Stimulated activated CD4-positive, alpha-beta T cell treated with anti-CD3 and anti-CD28 coated beads, Interleukin-1b, Interleukin-23, amount 100 ng/mL, for 1 hour (primary cell): ENCODE measurements at places on chromosomes 1 and 21.

DNA sequence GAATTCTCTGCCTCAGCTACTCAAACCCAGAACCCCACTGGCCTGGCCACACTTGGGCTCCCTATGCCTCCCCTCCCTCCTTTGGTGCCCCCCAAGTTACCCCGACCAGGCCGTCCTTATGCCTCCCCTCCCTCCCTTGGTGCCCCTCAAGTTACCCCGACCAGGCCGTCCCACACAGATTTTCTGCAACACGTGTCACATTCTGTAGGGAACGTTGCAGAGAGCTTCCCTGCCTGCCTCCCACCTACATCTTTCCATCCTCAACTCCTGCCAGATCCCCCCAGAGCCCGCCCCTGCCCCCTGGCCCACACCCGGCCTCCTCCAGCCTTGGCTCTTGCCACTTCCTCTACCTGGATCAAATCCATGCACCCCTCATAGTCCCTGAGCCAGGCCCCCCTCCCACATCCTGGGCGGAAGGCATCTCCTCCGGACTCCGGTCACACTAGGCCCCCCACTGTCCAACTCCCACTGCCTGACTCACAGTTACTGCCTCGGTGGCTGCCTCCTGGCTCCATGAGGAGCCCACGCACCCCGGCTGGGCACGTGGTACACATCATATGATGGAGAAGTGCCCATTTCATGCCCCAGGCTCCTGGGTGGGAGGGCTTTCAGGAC lies 41.2 kb downstream of the KCNAB2 start:
- no peak for DNase-seq

- DNase-seq, result peak; percentile 35
Observed at GRCh38 chr1:225480825-225481434, 53.1 kb upstream of the LBR start.

- DNase-seq, result no peak
Observed at GRCh38 chr1:170365331-170365730, 166.6 kb upstream of the GORAB start.

DNA sequence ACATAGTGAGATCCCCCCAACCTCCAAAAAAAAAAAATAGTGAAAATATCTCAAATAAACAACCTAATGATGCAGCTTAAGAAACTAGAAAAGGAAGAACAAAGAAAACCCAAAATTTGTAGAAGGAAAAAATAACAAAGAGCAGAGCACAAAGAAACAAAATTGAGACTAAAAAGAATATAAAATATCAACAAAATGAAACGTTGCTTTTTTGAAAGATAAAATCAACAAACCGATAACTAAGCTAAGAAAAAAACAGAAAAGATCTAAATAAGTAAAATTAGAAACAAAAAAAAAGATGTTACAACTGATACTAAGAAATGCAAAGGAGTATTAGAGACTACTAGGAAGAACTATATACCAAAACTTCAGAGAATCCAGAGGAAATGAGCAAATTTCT lies 139.3 kb upstream of the PALMD start:
- no peak for DNase-seq

GRCh38 chr1:185367218-185367617 lies 50.2 kb upstream of the IVNS1ABP start:
- DNase-seq, result no peak

GRCh38 chr1:79079770-79080169 lies 73.2 kb upstream of the ADGRL4 start:
- no peak for DNase-seq

- no peak for DNase-seq
Observed at GRCh38 chr1:15952317-15953258, 23.3 kb downstream of the ZBTB17 start.

- no peak for DNase-seq
Observed at GRCh38 chr1:1529321-1529720, 11.1 kb downstream of the TMEM240 start.

GRCh38 chr21:17793246-17794123 lies 25.7 kb downstream of the C21orf91 start:
- no peak for DNase-seq

DNA sequence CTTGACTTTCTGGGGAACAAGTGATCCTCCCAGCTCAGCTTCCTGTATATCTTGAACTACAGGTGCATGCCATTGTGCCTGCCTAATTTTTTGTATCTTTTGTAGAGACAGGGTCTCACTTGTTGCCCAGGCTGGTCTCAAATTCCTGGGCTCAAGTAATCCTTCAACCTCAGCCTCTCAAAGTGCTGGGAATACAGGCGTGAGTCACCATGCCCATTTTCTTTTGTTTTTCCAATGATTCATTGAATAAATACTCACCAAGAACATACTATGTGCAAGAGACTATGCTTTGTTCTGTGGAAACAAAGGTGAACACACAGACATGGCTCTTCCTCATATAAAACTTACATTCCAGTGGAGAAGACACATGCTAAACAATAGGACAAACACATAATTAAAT lies 407.8 kb upstream of the DAB1 start:
- DNase-seq, result no peak

DNA sequence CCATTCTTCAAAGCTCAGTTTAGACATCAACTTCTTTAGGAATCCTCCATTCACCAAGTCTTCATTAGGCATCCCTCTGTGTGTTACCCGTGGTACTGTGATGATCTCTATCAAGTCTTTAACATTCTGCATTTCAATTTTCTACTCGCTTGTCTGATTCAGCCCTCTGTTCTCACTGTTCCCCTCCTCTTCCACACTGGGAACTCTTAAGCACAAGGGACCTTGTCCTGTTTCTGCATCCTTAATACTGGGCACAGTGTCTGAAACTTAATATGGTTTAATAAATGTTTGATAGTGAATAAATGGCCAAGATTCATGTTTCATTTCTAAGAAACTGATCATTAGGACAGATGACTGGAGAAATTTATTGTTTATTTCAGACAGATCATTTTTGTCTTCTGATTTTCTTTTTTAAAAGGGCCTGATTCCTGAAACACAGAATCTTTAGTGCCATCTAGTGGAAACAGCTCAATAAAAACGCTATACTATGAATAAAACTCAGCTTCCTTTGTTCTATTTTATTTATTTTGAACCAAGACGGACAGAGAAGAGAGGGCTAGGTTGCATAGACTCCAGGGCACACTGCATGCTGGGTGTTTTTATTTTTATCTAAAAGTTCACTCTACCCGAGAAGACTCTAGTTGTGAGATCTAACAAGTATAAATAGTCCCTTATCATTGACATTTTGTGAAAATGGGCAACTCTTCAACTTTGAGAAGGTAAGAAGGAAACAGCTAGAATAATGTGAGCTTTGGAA lies 7.0 kb upstream of the TRIM45 start:
- DNase-seq, result no peak

DNA sequence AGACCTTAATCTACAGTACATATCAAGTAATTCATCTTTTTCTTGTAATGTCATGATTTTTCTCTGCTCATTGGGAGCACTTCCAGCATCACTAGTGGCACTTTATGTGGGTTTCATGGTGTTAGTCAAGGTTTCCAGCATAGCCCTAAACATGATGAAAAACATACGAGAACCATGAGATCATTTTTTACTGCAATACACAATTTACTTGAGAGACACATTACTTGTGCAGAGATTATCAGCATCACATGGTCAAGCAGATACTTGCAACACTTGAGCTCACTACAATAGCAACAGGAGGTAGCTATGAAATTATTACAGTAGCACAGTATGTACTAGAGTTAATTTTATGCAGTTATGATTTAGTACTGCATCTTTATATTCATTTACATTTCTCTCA lies 36.4 kb downstream of the ITGB3BP start:
- no peak for DNase-seq

GRCh38 chr1:231866392-231867331 lies 240.1 kb downstream of the DISC1 start:
- DNase-seq, result peak; percentile 32

GRCh38 chr21:40936771-40937261 lies 89.9 kb upstream of the DSCAM start:
- DNase-seq, result no peak

DNA sequence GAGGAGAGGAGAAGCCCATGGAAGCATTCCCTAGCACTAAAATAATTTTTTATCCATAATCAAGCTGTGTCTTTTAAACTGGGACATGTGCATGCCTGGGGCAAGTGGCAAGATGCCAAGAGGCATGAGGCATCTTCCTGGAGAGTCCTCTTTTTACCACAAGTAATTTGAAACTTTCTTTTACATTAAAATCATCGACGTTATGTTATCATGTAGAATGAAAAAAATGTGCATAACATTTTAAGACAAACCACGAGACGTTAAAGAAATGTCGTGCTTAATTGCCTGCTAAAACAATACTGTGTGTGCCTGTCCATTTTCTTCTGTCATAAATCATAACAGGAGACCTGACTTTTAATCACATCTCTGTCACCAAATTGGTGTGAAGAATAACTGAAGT lies 1.5 kb downstream of the STYXL2 start:
- DNase-seq, result no peak

GRCh38 chr1:42184616-42185015 lies 20.1 kb upstream of the GUCA2A start:
- no peak for DNase-seq

DNA sequence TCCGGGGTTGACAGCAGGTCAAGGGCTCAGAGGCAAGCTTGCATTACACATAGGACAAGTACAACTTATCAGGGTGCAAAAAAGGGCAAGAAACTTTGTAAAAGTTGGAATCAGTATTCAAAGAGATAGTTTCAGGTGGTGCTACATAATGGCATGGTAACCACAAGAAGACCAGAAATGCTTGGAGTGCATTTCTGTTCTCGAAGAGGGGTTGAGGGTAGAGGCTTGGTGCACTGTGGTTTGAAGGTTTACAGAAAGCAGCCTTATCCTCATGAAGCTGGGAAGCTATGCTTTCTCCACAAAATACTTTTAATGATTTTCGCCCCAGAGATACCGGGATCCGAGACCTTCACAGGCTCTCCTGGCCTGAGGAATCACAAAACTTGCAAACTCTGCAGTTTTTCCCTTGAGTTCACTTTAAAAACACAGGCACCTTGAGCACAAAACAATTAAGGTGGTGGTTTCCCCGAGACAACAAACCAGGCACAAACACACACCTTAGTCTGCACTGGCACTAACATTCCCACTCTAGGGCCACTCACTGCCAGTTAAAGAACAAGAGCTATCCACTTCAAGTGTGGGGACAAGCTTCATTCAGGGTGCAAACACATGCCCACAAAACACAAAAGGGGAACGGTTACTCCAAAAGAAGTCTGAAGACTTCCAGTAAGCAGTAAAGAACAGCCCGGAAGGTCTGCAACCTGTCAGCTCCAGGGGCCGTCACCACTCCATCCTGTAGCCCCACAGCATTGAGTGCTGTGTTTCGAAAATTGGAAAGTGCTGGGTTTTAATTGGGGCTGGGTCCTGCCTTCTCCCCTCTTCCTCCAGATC lies 29.8 kb upstream of the NFIA start:
- DNase-seq, result no peak

GRCh38 chr1:38085666-38086330 lies 39.2 kb upstream of the POU3F1 start:
- no peak for DNase-seq
